ENCODE measurements at places on chromosomes 6 and 20.

DNA sequence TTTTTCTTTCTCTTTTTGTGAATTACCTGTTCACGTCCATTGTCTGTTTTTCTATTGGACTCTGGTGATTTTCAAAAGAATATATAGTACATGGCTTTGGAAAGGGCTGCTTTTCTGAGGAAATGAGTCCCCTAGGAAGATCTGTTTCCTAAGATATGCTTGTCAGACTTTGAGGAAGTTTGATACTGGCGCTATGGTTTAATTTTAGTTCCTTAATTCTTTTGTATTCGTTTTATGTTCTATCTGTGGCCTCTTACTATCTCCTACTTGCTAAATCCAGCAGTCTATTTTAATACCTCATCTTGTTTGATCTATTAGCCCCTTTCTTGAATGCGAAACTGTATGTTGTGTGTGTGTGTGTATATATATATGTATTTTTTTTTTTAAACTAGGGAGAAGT, 101.9 kb downstream of the LIN28B start:
- DNase-seq = no peak

DNA sequence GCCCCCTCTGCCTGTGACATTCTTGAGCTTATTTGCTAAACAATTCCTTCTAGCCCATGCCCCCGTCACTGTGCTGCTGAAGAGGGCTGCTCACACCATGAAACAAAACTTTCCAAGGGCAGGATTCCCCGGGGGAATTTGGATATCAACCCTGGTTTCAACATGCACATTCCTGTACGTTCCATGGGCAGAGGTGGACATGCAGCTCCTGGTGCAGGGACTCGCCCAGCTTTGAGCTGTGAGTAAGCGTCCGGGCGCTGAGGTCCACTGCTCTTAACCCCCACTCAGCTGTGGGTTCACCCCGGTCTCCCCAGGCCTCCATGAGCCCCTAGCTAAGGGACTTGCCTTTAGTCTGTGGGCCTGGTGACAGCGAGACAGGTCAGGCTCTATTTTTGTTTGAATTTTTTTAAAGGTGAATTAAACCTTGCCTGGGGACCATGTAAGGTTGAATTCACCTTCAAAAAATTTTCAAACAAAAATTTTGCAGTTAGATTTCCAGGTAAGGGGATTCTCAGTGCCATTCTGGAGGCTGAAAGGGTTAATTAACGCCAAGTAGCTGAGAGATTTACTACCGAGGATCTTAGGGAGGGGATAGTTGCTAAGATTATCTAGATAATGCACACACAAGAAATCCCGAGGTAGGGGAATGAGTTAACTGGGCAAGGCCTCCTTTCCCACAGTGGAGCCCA, 70.3 kb upstream of the SLC22A23 start:
- no peak for DNase-seq

DNA sequence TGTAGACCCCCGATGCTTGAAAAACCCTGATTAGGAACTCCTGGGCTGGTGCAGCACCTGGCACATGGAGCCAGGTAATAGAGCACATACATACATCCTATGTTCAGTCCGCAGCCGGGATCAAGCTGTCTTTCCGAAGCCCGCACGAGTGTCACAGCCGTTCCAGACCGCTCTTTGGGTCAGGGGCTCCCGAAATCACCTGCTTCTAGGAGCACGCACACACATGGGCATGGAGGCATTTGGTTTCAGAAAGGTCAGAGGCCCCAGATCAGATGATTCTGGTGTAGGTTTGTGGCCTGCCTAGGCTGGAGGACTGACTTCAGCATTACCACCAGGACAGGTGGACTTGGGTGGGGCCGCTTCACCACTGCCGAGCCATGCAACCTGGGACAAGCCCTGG, 42.1 kb upstream of the STX16 start:
- no peak for DNase-seq

- no peak for DNase-seq
These were observed 754.5 kb downstream of the PTPRT start for GRCh38 chr20:42435230-42435629.

GRCh38 chr6:131660195-131660594, 23.1 kb downstream of the ENPP3 start:
- no peak for DNase-seq

Measured in left renal pelvis (tissue), 4 donors.